ENCODE measurements at places on chromosomes 12 and 14.

- DNase-seq, result no peak
Measured at GRCh38 chr12:57521525-57522010, 1.1 kb upstream of the MBD6 start.

- DNase-seq, result no peak
Measured at GRCh38 chr14:71658261-71658860, 273.9 kb upstream of the RGS6 start.

DNA sequence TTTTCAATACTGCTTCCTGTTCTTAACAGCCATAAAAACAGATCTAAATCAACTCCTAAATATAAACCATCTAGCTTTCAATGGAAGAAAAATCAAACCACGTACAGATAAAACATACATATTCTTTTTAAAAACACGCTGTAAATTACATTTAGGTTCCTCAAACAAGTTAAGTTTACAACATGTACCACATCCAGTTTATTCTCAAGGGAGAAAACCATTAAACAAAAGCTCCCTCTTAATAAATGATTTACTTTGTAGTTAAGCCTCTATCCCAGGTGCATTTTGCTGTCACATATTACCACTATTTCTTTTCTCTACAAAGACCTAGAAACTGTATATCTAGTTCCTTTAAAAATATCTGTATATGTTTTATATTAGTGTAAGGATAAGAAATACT, 3.1 kb downstream of the NUMB start:
- DNase-seq, result no peak

GRCh38 chr14:23047034-23047634, 5.1 kb downstream of the PSMB11 start:
- DNase-seq, result no peak

GRCh38 chr12:7905071-7905470, 30.9 kb downstream of the SLC2A3 start:
- no peak for DNase-seq

- DNase-seq, result no peak
Measured at GRCh38 chr12:4482936-4483335, 37.3 kb upstream of the FGF6 start.

- no peak for DNase-seq
Measured at GRCh38 chr14:59020382-59020781, 168.1 kb upstream of the DAAM1 start.

DNA sequence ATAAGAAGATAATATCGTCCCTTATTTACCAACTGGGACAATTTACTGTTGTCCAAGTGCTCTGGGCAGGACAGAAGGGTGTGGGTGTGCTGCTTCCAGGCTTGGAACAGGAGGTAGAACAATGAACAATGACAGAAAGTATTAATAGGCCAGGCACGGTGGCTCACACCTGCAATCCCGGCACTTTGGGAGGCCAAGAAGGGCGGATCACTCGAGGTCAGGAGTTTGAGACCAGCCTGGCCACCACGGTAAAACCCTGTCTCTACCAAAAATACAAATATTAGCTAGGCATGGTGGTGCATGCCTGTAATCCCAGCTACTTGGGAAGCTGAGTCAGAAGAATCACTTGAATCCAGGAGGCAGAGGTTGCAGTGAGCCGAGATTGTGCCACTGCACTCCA, 2.5 kb downstream of the IFI27 start:
- DNase-seq, result no peak

DNA sequence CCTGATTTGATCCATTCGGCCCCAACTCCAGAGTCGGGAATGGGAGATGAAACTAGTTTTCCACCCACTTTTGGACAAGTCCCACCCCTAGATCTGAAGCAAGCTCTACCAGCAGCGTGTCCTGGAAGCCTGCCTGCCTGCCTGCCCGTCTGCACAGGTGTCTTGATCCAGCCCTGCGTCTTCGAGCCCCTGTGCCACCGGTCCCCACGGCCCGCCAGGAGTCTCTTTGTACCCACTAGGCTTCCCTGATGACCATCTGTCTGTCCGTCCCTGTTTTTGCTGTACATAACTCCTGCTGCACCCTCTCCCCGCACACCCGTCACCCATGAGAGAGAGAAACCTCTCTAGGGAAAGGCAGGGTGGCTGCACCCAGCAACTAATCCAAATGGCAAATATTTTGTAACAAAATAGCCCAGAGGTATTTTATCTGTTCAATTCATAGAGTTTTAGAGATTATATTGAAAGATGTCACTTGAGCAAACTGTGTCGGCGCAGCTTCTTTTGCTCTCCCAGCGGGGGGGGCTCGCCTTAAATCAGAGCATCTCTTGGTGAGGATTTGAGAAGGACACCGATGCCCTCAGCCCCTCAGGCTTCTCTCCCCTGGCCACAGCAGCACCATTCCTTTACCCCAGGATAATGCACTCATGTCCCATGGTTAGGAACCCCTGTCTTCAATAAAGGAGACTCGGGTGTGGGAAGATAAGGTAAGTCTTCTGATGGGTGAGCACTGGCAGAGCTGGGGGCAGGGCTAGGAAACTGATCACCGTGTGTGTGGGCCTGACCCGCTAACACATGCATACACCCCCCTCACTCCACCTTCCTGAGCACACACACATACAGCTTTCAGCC, 35.8 kb downstream of the SLC6A12 start:
- no peak for DNase-seq

GRCh38 chr12:105888696-105889095, 250.1 kb downstream of the NUAK1 start:
- no peak for DNase-seq

- DNase-seq, result no peak
Measured at GRCh38 chr14:59202031-59202430, 13.6 kb downstream of the DAAM1 start.

GRCh38 chr14:61643555-61643954, 51.8 kb upstream of the HIF1A start:
- DNase-seq, result no peak

- no peak for DNase-seq
Measured at GRCh38 chr12:127455347-127456265, 811.4 kb upstream of the TMEM132C start.

Data from activated naive CD8-positive, alpha-beta T cell treated with anti-CD3 and anti-CD28 coated beads, Interleukin-2, amount 50 U/mL, for 16 hours (primary cell).